ENCODE measurements at places on chromosomes 7 and 10.

GRCh38 chr10:35822316-35822715 lies 180.2 kb upstream of the FZD8 start:
- no peaks in the 10 kb centered on the region for H3K4me1 ChIP-seq
- H3K36me3 ChIP-seq: no peaks in the 10 kb centered on the region
- no peak for DNase-seq
- no peak overlapping the region for H3K27ac ChIP-seq
- no peak overlapping the region for H3K4me3 ChIP-seq

DNA sequence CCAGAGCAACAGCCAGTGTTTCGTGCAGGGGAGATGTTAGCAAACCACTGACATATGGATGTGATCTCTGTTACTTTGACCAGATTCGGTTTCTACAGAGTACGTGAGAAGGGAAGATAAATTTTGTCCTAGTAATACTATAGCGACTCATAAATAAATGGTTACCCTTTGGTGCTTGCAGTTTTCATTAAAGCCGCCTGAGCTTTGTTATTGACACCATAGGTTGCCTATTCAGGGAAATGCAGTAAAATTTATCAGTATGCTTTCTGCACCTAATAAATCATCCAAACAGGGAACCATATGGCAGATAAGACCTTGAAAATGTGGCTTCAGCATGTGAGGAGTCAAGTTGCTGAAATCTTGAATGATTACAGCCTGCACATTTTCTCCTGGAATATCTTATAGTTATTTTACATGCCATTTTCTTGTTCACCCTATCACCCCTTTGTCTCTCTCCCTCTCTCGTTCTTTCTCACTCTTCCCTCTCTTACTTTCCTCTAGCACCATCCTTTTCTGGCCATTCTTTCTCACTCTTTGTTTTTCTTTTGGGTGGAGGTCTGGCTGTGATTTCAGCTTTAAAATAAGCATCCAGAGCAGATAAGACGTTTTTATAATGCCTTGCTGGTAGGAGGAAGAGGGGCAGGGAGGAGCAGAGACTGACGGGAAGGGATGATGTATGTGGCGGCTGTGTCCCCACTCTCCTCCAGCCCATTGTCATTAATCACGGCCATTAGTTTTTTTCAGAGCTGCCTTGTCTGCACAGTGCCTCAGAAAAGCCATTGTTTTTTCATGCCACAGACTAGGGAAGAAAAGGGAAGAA lies 182.5 kb downstream of the LRMDA start:
- DNase-seq: no peak
- H3K4me3 ChIP-seq: no peak overlapping the region
- no peaks in the 10 kb centered on the region for H3K4me1 ChIP-seq
- peaks cover 7% of the 10 kb centered on the region for H3K27me3 ChIP-seq

DNA sequence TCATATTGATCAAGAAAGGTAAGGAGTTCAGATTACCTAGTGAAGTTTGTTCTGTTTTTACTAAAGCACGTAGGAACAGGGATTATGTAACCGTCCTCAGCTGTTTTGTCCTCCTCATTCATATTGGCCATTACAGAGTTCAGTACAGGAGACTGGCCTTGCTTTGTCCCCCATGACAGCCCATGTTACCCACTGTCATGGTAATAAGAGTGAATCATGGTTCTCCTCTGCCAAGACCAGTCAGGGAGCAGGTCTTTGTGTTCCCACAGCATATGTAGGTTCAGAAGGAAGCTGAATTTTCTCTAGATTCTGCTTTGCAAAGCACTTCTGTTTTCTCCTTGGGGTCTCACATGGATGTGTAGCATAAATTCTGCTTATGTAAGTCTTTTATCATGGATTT lies 106.2 kb upstream of the GPR141 start:
- H3K4me1 ChIP-seq: no peaks in the 10 kb centered on the region
- peaks cover 19% of the 10 kb centered on the region for H3K27me3 ChIP-seq
- H3K4me3 ChIP-seq: no peak overlapping the region

DNA sequence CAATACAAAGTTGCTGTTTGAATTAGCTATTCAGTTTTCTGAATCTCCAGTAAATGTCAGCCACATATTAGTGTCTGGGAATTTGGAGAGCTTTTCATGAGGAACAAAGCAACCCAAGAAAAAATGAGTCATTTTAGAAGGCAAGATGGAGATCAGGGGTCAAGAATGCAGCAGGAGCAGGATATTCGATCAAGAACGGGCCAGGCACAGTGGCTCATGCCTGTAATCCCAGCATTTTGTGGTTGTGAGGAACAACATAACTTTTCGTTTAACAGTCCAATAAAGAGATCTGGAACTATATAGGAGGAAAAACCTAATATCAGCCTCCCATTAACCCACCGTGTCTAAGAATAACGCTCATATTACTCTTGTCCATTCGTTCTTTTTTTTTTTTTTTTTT lies 600.5 kb downstream of the MAGI2 start:
- H3K27me3 ChIP-seq: no peaks in the 10 kb centered on the region
- no peak for DNase-seq
- no peaks in the 10 kb centered on the region for H3K4me1 ChIP-seq
- no peaks in the 10 kb centered on the region for H3K36me3 ChIP-seq
- no peak overlapping the region for H3K4me3 ChIP-seq

- H3K4me3 ChIP-seq: no peak overlapping the region
- H3K4me1 ChIP-seq: no peaks in the 10 kb centered on the region
- peaks cover 5% of the 10 kb centered on the region for H3K27me3 ChIP-seq
- H3K27ac ChIP-seq: no peak overlapping the region
- no peak for DNase-seq
Observed at GRCh38 chr10:71138166-71138830, 74.1 kb upstream of the UNC5B start.

Data from activated naive CD8-positive, alpha-beta T cell treated with anti-CD3 and anti-CD28 coated beads, Interleukin-2, amount 10 ng/mL, durations not matched to agents 7 days and 5 days (primary cell).